ENCODE measurements at places on chromosomes 5 and 9. TPM values are rescaled to one million over a fixed set of nuclear protein-coding genes. Genes with fewer than 3 reads are reported as not detected.

PCA3 gene
- not detected for total RNA-seq

SSNA1 gene
- total RNA-seq = 157 TPM

ST8SIA4 gene
- total RNA-seq = 0.29 TPM

PNPLA7 gene
- total RNA-seq = 0.44 TPM

TTC16 gene
- total RNA-seq = 0.05 TPM

All from A549 treated with AZD2906 at 1 μM for 4 hours (cell line).